ENCODE measurements at places on chromosomes 12 and 14.
A peak's percentile ranks its signal among the peaks of the same experiment; 100 is the strongest.

DNA sequence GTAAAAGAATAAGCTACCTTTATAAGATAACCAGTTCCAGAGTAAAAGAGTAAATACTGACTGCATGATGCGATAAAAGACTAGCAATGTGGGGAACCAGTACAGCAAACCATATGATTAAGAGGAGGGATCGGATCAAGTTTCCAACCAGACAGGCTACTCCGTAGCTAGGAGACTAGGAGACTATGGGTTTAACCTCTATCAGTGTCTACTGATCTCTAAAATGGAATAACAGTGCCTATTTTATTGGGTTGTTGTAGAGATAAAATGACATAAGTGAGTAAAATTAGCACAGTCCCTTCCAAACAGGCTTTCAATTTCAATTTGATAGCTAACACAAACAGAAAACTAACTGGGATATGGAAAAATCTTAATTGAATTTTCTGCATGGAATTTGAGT, 76.0 kb downstream of the PAWR start:
- DNase-seq, result no peak

DNA sequence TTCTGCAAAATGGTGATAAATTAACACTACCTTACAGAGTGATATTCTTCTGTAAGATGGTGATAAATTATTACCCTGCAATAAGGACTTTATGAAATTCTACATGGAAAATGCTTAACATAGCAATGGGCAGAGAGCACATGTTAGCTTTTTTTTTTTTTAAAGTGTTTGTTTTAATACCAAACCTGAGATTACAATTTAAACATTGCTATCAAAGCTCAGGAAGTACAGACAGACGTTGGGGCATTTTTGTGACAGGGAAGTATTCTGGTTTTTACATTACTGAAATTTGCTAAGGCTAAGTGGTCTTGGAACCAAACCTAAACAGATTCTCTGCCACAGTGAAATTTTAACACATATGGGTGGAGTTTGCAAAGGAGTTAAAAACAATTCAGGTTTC, 133.1 kb downstream of the FGD4 start:
- no peak for DNase-seq

DNA sequence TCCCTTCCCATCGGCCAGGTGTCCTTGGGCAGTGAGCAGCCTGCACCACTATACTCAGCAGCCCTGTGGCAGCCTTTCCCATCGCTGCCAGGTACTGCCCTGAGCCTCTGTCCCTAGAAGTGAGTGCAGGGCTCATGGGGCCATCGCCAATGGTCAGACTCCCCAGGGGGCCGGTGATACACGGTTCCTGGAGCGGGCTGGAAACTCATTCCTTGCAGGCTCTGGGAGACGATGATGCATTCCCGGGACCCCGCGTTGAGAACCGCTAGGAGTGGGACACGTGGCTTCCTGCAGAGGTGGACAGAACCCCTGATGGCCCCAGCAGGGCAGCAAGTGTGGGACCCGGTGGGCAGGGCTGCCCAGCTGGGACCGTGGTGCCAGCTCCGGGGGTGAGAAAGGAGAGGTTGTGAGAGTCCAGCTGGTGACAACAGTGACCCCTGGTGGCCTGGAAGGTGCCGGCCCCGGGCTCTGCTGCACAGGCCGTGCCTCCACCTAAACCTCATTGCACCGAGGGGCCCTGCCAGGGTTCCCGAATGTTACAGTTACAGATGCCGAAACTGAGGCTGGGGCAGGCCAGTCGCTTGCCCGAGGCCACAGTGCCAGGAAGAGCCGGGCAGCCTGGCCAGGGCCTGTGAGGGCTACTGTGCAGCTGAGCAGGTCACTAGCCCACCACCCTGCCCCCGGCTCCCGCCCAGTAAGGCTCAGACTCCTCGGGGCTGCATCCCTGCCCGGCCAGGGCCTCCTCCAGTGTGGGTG, 33.8 kb downstream of the FBRSL1 start:
- peak; percentile 44 for DNase-seq

GRCh38 chr14:60188115-60188514, 22.9 kb upstream of the DHRS7 start:
- no peak for DNase-seq

DNA sequence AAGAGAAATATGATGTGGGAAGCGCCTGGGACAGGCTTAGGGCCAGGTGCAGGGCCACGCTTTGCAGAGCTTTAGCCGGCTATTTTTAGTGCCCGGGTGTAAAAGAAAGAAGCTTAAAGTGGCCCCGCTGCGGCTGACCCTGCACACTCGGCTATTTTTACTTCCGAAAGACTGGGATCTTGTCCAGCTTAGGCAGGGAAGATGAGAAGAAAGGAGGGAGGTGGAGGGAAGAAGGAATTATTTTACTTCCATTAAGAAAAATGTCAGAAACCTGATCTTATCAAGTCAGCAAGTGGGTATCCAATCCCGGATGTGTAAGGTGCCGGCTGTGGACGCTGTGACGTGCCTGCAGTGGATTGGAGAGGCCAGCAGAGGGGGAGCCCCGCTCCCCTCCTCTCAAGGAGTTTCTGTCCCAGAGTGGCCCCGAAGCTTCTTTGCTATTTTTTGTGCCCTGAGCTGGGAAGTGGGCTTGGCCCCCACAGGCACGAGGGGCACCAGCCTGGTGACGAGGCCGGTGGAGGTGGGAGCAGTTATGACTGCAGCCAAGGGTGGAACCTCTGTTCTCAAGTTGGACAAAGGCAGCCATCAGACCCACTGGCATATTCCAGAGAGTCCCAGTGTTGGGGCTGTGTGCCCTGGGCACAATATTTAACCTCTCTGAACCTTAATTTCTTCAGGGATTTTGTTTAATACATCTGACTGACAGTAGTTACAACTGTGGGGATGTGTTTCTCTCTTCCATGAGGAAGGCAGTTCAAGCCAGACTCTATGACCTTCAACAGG, 97.7 kb downstream of the ESRRB start:
- DNase-seq, result no peak

DNA sequence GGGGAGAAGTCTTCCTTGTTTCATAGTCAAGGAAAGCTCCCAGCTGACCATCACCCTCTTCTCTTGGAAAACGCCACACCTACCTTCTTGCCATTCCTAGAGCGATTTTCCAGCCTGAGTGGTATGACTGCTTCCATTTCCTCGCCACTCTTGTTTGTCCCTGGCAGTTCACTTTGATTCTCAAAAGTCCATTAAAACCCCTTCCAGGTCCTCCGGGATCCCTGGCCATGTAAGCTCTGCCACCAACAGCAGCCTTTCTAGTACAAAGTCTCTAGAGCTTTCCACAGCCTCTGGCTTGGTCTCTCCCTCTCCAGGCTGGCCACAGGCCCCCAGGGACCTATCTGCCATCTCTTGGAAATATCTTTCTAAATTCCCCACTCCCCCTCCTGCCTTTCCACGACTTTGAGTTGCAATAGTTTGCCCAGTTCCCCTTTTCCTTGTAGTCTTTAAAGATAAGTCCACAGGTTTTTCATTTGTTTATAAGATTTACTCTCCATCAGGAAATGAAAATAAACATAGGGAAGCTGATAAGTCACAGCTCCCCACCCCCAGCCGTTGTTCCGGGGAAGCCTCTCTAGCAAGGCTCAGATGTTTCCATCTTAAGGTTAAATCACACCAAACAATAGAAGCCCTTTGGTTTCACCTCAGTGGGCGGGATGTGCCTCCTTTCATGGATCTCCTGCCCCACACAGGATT, 42.9 kb upstream of the SINHCAF start:
- no peak for DNase-seq

GRCh38 chr14:89317051-89317691, 99.9 kb downstream of the FOXN3 start:
- DNase-seq, result no peak

DNA sequence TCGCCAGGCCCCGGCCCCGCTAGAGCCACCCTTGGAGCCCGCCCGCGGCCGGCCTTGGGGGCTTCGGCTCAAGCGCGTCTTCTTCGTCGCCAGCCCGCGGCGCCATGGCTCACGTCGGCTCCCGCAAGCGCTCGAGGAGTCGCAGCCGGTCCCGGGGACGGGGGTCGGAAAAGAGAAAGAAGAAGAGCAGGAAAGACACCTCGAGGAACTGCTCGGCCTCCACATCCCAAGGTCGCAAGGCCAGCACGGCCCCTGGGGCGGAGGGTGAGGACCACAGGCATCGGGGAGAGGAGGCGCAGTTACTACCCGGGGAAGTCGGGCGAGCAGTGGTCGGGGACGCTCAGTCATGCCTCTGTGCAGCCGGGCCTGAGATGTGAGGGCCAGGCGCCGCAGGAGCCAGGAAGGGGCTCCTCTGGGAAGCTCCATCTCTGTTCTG, 573 bp downstream of the ARL6IP4 start:
- DNase-seq, result no peak

DNA sequence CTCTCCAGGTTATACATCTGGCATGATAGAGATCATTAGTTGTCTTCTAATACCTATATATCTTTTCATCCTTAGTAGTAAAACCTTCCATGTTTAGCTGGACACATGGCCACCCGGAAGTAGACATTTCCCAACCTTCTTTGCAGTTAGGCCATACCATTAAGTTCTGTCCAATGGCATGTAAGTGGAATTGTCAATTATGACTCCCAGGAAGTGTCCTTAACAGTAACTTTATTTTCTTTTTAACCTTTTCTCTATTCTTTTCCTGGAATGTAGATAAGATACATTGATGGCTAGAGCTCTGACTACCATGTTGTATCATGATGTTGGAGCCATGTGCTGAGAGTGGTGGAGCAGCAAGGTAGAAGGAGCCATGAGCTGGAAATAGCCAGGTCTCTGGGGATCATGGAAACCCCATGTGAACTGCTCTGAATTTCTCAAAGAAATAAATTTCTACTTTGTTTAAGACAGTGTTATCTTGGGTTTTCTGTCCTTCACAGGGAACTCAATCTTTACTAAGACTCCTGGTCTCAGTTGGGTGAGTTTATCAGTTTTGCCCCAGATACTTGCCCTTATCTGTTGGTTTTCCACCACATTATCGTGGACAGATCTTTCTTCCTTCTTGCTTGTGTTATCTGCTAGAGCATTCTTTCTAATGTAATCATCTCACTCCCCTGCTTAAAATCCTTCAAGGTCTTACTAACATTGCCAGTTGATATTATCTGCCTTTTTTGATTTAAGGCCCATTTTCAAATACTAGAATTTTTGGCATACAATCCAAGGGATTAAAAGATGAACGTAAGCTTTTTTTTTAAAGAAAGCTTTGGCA, 5.1 kb upstream of the LTA4H start:
- no peak for DNase-seq

GRCh38 chr14:75653563-75653962, 7.1 kb downstream of the ERG28 start:
- DNase-seq, result no peak

GRCh38 chr12:130044991-130045621, 117.2 kb upstream of the FZD10 start:
- DNase-seq, result no peak

GRCh38 chr12:94553130-94553519, 93.5 kb upstream of the CEP83 start:
- no peak for DNase-seq

DNA sequence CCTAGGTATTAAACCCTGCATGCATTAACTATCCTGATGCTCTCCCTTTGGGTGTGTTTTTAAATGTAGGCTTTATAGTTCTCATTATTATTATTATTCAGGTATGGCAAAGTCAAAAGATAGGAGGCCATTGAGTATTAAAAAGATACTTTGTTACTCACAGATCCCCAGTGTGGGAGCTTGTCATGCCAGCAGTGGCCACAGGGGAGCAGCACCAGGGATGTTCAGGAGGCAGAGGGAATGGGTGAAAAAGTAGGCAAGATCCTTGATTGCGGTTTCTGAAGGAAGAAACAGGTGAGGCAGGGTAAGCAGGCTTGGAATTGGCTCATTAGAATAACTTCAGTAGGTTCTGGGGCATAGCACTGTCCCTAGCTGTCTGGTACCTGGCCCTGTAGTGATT, 382.2 kb downstream of the MED13L start:
- DNase-seq, result no peak

GRCh38 chr12:25694072-25694471, 141.0 kb upstream of the LMNTD1 start:
- no peak for DNase-seq

DNA sequence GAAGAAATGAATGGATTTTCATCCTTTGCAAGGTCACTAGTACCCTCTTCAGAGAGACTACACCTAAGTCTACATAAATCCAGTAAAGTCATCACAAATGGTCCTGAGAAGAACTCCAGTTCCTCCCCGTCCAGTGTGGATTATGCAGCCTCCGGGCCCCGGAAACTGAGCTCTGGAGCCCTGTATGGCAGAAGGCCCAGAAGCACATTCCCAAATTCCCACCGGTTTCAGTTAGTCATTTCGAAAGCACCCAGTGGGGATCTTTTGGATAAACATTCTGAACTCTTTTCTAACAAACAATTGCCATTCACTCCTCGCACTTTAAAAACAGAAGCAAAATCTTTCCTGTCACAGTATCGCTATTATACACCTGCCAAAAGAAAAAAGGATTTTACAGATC, 40.8 kb downstream of the SPATA7 start:
- no peak for DNase-seq

- DNase-seq, result no peak
Measured at GRCh38 chr12:52681526-52682380, 1.5 kb upstream of the KRT1 start.

DNA sequence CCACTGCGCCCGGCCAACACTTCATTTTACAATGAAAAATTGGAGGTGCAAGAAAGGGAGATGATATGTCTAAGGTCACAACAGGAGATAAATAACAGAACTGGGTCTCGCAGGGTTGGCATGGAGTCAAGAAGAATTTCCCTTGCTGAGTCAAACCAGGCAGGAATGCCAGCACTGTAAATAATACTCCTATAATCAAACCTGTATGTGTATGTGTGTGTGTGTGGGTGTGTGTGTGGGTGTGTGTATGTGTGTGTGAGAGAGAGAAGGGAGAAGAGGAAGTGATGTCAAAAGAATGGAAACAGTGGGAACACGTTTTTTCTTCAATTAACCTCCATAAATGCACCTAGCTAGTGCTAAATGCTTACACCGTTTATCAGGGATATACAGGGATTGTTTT, 70.4 kb downstream of the TMEM116 start:
- DNase-seq, result no peak

DNA sequence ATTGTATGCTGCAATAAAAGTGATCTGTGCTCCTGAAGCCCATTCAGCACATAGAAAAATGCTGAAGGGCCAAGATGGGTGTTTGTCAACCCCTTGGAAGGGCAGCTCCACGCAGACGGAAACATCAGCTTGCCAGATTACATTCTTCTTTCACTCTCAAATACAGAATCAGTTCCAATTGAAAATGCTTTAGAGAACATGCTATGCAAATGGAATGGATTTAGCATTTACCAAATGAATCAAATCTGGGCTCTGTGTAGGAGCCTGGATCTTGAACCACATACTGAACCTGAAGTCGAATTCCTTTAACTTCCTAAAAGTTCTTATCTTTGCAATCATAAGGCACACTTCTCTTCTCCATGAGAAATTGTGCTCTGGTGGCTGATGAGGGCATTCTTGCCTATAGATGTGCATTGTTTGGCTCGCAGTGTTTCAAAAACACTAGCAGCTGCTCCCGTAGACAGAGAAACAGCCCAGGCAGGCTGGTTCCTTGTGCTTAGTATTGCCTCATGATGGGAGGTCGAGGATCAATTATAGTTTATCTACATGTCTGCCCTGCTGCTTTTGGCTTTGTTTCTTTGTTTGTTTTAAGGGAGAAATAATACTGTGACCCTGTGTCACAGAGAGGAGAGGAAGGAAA, 489.8 kb upstream of the FLRT2 start:
- no peak for DNase-seq

- DNase-seq, result no peak
Measured at GRCh38 chr12:15230137-15230536, 8.9 kb upstream of the RERG start.

GRCh38 chr12:49662998-49663843, 39.9 kb downstream of the PRPF40B start:
- DNase-seq, result peak; percentile 39

GRCh38 chr12:111220363-111220762, 148.5 kb downstream of the PHETA1 start:
- DNase-seq, result no peak

GRCh38 chr12:123369229-123369628, 4.6 kb upstream of the SBNO1 start:
- DNase-seq, result no peak

All from stimulated activated CD4-positive, alpha-beta T cell treated with anti-CD3 and anti-CD28 coated beads, TNF-alpha, amount 100 ng/mL, for 4 hours (primary cell).